ENCODE measurements at places on chromosomes 3 and 15.

DNA sequence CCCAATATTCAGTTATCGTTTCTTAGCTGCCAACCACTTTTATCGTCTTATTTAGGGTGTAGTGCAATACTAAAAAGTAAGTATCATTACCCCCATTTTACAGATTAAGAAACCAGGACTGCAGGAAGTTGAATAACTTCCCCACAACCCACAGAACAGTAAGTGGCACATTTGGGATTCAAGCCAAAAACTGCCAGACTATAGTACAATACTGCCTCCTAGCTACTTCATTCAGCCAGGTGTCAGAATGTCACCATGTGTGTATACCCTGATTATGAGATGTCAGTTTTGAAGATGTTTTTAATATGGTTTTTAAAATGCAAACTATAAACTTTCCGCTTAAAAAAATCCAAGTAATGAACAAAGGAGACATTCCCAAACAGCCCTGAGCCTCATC is 74.2 kb upstream of the PROK2 start:
- DNase-seq = peak; percentile 55

DNA sequence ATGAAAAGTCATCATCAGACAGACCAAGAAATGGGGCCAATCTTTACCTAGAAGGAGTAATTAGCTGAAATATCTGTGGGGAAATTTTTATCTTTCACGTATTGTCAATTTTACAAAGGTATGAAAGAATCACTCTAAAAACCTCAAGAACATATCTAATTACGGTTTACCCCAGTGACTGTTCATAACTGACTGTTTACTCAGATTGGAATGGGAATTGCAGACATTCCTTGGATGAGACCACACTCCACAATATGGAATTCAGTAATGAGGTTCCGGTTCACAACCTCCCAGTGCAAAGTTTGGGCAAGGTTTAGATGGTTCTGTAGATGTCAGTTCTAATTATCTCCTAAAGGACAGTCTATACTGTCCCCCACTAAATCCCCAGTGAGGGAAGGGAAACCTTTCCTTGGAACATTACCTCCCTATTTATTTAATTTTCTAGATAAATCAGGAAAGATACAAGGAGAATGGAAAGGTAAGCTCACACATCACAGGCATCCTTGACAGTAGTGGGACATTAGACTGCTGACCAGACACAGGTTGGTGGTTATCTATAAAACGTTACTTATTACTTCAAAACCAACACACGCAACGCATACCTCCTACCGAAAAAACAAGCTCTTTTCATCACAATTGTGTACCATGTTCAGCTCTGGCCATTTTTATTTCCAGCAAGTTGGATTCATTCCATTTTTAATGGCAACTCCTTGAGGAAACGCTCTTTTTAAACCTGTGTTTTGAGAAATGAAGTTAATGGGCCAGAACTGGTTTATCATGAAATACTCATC is 129.9 kb downstream of the RORA start:
- no peak for DNase-seq

DNA sequence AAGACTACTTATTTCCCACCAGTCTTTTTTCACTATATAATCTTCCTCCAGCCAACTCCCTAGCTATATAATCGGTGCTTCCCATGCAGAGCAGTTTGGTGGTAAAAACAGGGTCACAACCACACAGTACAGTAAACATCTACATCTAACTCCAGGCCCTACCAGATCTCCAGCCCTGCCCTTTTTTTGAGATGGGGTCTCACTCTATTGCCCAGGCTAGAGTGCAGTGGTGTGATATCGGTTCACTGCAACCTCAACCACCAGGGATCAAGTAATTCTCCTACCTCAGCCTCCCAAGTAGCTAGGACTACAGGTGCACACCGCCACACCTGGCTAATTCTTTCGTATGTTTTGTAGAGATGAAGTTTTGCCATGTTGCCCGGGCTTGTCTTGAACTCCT is 49.1 kb upstream of the TLE3 start:
- DNase-seq = no peak

DNA sequence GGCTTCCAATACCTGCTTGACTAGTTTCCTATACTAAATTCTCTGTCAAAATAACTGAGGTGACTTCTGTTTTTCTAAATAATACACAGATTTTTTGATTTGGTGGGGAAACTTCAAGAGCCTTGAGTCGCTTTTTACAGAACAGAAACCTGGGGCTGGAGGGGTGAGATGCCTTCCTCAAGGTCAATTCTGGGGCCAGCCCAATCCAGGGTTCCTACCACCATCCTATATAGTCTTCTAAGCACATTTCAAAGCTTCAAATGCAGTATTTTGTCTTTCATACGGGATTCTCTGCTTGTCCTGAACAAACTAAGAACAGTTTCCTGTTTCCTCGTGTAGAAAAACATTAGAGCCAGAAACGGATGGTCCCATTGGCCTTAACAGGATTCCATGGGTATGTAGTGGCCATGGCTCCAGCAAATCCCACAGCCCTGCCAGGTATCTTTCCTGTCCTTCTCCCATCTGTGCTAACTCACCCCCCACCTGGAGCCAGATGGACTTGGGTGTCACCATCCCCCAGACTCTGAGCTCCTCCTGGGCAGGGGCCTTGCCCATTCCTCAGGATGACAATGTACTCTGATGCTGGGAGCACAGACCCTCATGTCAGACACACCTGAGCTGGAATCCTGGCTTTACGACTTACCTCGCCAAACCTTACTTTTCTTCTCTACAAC is 146.9 kb downstream of the KLF13 start:
- no peak for DNase-seq

DNA sequence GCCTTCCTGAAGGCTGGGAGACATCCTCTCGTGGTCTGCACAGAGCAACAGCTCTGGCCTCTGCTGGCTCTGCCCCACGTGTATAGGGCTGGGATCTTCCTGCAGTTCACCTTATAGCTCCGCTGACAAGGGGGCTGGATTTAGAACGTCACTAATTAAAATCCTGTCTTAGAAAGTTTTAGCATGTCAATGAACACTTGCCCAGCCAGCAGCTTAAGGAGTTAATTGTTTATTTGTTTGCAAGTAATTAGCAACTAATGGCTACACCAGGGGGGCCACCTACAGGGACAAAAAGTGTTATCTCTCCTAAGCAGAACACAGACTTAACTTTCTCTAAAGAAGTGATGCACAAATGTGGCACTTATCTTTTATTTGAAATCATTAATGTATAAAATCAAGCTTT is at the start of gene HESX1:
HESX1 (minus strand) TSS at position 84 of the 403 bp plus-strand sequence; CDS start at position 24, 60 bp downstream.
- no peak for DNase-seq

- no peak for DNase-seq
These were observed 660 bp downstream of the CCK start for GRCh38 chr3:42265059-42265991.
